SJSA1 (cell line): ENCODE measurements at places on chromosomes 16 and 17. TPM values are rescaled to one million over a fixed set of nuclear protein-coding genes. Genes with fewer than 3 reads are reported as not detected.

GRCh38 chr17:48719642-48720265 lies 2.6 kb downstream of the PRAC1 start:
- no peak overlapping the region for H3K27ac ChIP-seq
- no peak overlapping the region for H3K4me3 ChIP-seq
- H3K27me3 ChIP-seq: peaks cover 97% of the 10 kb centered on the region
- no peak for DNase-seq
- H3K4me1 ChIP-seq: no peaks in the 10 kb centered on the region

DNA sequence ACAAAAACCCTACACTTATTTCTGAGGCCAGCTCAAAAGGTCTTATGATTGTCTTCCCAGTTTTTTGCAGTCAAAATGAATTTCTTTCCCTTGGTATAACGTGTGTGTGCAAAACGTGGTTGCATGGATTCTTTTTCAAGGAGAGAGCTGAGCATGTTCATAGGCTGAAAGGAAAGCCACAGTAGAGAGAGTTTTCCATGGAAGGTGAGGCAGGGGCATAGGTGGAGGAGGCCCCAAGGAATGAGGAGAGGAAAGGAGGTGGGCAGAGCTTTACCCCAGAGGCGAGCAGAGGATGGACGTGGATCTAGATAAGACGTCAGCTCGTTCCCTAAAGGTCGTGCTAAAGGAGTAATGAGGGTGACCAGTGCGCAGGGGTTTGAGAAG lies 22.8 kb downstream of the TRPV2 start:
- peak overlapping the region; percentile 60 for H3K27ac ChIP-seq
- H3K4me1 ChIP-seq: peaks cover 37% of the 10 kb centered on the region
- DNase-seq: no peak
- peak overlapping the region; percentile 70 for H3K4me3 ChIP-seq
- no peaks in the 10 kb centered on the region for H3K27me3 ChIP-seq
- H3K36me3 ChIP-seq: peaks cover 43% of the 10 kb centered on the region

DNA sequence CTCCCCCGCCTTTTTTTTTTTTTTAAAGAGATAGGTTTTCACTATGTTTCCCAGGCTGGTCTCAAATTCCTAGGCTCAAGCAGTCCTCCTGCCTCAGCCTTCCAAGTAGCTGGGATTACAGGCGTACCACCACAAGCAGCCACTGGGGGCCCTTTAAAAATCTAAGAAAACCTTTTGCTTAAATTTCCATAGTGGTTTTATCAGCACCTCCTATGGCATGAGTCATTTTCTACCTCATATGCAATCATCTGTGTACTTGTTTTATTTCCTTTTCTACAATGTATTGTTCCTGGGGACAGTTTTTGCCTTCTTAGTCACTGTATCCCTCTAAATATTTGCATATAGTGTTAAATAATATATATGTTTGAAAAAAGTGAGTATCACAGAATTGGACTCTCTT lies 29.2 kb downstream of the GNA13 start:
- H3K36me3 ChIP-seq: peaks cover 32% of the 10 kb centered on the region
- peak; percentile 74 for DNase-seq
- no peak overlapping the region for H3K4me3 ChIP-seq
- H3K27ac ChIP-seq: peak overlapping the region; percentile 56
- H3K4me1 ChIP-seq: peaks cover 25% of the 10 kb centered on the region

DNA sequence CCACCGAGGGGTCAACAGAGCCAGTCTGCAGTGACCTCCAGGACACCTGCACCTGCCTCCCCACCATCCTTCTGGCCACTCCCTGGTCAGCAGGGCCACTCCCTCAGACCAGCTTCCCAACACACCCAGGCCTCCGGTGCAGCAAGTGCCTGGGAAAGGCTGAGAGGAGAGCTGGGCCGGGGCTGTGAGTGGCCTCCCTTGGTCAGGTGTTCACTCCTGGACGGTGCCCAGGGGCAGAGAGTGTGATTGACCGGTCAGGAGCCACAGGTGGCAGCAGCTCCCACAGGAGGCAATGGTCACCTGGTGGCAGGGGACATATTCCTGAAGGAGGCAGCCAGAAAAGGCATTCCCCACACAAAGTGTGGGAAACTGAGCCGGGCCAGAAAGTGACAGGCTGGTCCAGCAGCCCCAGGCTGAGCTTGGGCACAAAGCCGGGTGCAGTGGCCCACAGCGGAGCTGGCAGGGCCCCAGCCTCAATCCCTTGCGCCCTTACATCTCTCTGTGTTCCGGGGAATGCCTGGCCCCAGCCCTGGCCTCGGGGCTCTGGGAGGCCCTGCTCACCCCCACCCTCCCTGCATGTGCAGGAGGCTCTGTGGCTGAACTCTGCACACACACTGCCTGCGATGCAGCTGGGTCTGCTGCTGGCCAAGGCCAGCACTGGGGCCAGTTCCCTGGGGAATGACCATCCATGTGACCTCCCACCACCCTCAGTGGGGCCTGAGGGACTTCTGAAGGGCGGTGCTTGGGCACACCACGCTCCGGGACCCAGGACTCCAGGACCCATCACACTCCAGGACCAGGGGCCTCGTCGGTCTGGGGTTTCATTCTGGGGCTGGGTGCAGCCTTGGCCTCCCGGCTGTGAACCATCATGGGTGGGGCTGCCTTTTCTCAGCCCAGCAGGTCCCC lies 1.2 kb upstream of the C17orf99 start:
- no peak for DNase-seq
- H3K27me3 ChIP-seq: no peaks in the 10 kb centered on the region
- H3K4me3 ChIP-seq: no peak overlapping the region
- peaks cover 13% of the 10 kb centered on the region for H3K4me1 ChIP-seq
- no peak overlapping the region for H3K27ac ChIP-seq
- no peaks in the 10 kb centered on the region for H3K36me3 ChIP-seq

- H3K4me1 ChIP-seq: no peaks in the 10 kb centered on the region
- H3K4me3 ChIP-seq: no peak overlapping the region
- H3K27me3 ChIP-seq: no peaks in the 10 kb centered on the region
- DNase-seq: no peak
- H3K27ac ChIP-seq: no peak overlapping the region
- no peaks in the 10 kb centered on the region for H3K36me3 ChIP-seq
Observed at GRCh38 chr16:52408191-52408845, 138.6 kb downstream of the TOX3 start.

GRCh38 chr17:64326420-64327054 lies 63.5 kb upstream of the TEX2 start:
- peaks cover 5% of the 10 kb centered on the region; the same call in 1 of the 2 replicates for H3K4me1 ChIP-seq
- no peaks in the 10 kb centered on the region for H3K36me3 ChIP-seq
- no peak for DNase-seq

- no peak for DNase-seq
- H3K27ac ChIP-seq: no peak overlapping the region
- H3K4me1 ChIP-seq: no peaks in the 10 kb centered on the region
- no peak overlapping the region for H3K4me3 ChIP-seq
Observed at GRCh38 chr16:71711789-71712188, 12.7 kb downstream of the PHLPP2 start.

DNA sequence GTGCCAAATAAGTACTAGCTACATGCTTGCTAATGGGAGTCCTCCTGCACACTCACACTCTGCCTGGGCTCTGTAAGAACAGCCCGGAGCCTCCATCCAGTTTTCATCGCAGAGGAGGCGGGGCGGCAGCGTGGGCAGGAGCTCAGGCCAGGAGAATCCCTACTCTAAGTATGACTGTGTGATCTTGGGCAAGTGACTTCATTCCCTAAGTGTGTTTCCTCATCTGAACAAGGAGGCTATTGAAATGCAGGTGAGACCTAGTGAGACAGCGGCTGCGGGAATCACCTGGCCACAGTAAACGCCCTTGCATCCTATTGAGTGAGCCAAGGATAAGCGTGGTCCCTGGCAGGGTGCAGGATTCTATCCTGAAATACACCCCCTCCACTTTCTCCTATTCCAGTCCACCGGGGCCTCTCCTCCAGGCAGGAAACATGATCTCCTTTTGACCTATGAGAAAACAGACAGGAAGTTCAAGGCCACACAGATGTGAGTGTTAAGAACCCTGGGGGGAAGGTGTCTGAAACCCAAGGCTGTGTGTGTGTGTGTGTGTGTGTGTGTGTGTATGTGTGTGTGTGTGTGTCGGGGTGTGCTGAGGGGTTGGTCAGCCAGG lies 5.2 kb upstream of the RAI1 start:
- DNase-seq: no peak
- H3K27me3 ChIP-seq: no peaks in the 10 kb centered on the region
- H3K27ac ChIP-seq: no peak overlapping the region
- no peaks in the 10 kb centered on the region for H3K36me3 ChIP-seq

GRCh38 chr16:83355570-83356218 lies 452.1 kb upstream of the HSBP1 start:
- no peaks in the 10 kb centered on the region for H3K4me1 ChIP-seq
- no peak overlapping the region for H3K27ac ChIP-seq
- H3K4me3 ChIP-seq: no peak overlapping the region
- DNase-seq: no peak

- H3K27ac ChIP-seq: no peak overlapping the region
- H3K4me1 ChIP-seq: peaks cover 6% of the 10 kb centered on the region
Observed at GRCh38 chr17:63735691-63736090, 5.9 kb downstream of the STRADA start.

DNA sequence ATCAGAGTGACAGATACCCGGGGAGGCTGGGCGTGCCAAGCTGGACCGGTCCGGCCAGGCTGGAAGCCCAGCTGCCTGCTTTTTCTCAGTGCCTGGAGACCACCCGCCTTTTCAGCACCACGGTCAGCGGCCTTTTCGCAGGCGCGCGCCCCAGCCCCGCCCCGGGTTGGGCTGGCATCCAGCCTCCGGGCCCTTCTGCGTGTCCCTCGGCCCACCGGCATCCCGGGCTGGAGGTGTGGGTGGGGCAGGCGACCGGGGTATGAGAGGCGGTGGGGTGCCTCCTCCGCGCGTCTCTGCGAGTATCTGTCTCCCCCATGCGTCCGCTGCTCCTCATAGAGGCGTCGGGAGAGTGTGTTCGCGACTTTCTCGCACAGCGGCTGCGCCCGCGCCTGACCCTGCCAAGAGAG lies 102.5 kb downstream of the MRM1 start:
- no peak overlapping the region for H3K27ac ChIP-seq
- no peaks in the 10 kb centered on the region for H3K36me3 ChIP-seq
- H3K27me3 ChIP-seq: no peaks in the 10 kb centered on the region; the same call in 1 of the 2 replicates
- no peak overlapping the region for H3K4me3 ChIP-seq
- DNase-seq: peak; percentile 51
- no peaks in the 10 kb centered on the region for H3K4me1 ChIP-seq

SLC16A13 gene
- total RNA-seq: not detected in 2 replicates

NAT9 gene
- 32.9 and 61.3 TPM in 2 replicates for total RNA-seq
